ENCODE measurements at places on chromosomes 6 and 20. TPM values are rescaled to one million over a fixed set of nuclear protein-coding genes. Genes with fewer than 3 reads are reported as not detected.

GRCh38 chr20:33539129-33539528 is 49.2 kb downstream of the CBFA2T2 start:
- H3K36me3 ChIP-seq: peaks cover 3% of the 10 kb centered on the region
- no peaks in the 10 kb centered on the region for H3K27me3 ChIP-seq
- DNase-seq: no peak
- H3K4me1 ChIP-seq: no peaks in the 10 kb centered on the region

GRCh38 chr6:161037873-161038228 is 46.3 kb downstream of the MAP3K4 start:
- DNase-seq: no peak
- no peak overlapping the region for H3K27ac ChIP-seq
- no peaks in the 10 kb centered on the region for H3K4me1 ChIP-seq
- no peaks in the 10 kb centered on the region for H3K27me3 ChIP-seq
- peaks cover 29% of the 10 kb centered on the region for H3K36me3 ChIP-seq

GRCh38 chr20:45206725-45207124 is at the start of gene SEMG1:
Gene SEMG1, plus strand, starts transcription at chr20:45207033. Its CDS starts 21 bp downstream, at chr20:45207054.
- H3K27ac ChIP-seq: no peak within 1 kb of the TSS
- peaks cover 30% of the 10 kb centered on the region for H3K27me3 ChIP-seq
- no peaks in the 10 kb centered on the region for H3K36me3 ChIP-seq
- H3K4me1 ChIP-seq: no peaks in the 10 kb centered on the region

ZFP57 gene
- total RNA-seq: not detected

- H3K27me3 ChIP-seq: no peaks in the 10 kb centered on the region
- no peaks in the 10 kb centered on the region for H3K36me3 ChIP-seq
- DNase-seq: no peak
- H3K27ac ChIP-seq: no peak overlapping the region
Measured at GRCh38 chr6:139944976-139945375, 570.5 kb upstream of the CITED2 start.

SCRT2 gene
- total RNA-seq: not detected

ZNF391 gene
- total RNA-seq: 1.1 TPM

DNA sequence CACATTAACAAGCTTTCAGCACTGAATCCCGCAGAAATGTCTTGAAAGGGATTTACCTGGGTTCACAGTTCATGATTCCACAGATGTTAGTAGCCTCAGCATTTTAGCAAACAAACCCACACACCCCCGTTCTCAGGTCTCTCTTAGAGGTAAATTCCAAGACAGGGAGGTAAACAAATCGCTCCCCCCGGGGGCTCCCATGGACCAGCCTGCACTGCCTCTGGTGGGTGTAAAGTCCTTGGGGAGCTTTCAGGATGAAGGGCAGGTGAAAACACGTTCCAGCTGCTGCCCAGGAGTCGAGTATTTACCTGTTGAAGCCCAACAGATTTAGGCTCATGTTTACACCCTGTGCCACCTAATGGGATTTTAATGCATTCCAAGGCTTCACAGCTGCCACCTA is 187.0 kb upstream of the FOXQ1 start:
- H3K27ac ChIP-seq: no peak overlapping the region
- DNase-seq: no peak
- no peaks in the 10 kb centered on the region for H3K4me1 ChIP-seq
- H3K27me3 ChIP-seq: no peaks in the 10 kb centered on the region
- H3K36me3 ChIP-seq: no peaks in the 10 kb centered on the region

- no peak for DNase-seq
- no peaks in the 10 kb centered on the region for H3K36me3 ChIP-seq
- H3K4me3 ChIP-seq: no peak overlapping the region
- peaks cover 90% of the 10 kb centered on the region for H3K4me1 ChIP-seq
Measured at GRCh38 chr6:90468080-90468479, 118.8 kb downstream of the MAP3K7 start.

MEP1A gene
- total RNA-seq: not detected

DNA sequence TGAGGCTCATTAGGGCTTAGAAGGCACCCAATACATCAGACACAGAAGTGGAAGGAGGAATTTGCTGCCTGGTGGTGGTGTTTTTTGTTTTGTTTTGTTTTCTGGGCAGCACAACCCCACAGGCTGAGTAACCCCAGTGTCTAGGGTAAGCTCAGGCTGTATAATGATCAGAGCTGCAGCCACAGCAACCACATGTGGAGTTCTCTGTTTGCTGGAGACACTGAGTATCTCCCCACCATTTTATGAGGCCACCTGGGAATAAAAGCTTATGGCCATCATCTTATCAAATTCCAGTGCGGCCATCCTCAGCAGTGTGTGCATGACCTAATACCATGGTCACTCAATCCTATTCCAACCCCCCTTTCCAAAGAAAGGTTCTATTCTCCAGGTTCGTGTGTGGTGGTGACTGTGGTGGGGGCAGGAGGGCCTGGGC is 3.4 kb upstream of the DLL1 start:
- no peak for DNase-seq
- H3K36me3 ChIP-seq: no peaks in the 10 kb centered on the region
- peaks cover 63% of the 10 kb centered on the region for H3K27me3 ChIP-seq
- no peak overlapping the region for H3K27ac ChIP-seq
- peaks cover 51% of the 10 kb centered on the region for H3K4me1 ChIP-seq
- no peak overlapping the region for H3K4me3 ChIP-seq

DNA sequence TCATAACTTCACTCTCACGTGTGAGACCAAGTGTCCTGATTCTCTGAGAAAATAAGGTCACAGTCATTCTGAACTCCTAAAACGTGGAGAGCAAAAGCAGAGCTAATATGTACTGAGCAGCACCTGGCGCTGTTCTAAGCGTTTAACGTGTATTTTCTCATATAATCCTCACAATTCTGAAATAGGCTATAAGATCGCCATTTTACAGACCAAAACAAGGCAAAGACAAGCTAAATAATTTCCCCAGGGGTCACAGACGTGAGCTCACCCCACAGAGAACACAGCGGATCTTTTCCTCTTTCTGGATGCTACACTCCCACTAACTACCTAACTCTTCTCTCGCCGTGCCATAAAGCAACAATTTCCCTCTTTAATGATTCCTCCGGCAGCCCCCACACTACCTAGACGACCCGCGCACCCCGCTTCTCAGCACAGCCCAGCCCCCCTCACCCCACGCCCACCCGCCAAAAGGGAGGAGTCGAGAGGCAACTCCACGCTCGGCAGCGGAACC is 636 bp downstream of the SUPT3H start:
- H3K4me1 ChIP-seq: peaks cover 18% of the 10 kb centered on the region
- peak overlapping the region; percentile 98 for H3K4me3 ChIP-seq
- H3K27me3 ChIP-seq: no peaks in the 10 kb centered on the region
- DNase-seq: no peak
- peaks cover 2% of the 10 kb centered on the region for H3K36me3 ChIP-seq
- H3K27ac ChIP-seq: peak overlapping the region; percentile 100

DNA sequence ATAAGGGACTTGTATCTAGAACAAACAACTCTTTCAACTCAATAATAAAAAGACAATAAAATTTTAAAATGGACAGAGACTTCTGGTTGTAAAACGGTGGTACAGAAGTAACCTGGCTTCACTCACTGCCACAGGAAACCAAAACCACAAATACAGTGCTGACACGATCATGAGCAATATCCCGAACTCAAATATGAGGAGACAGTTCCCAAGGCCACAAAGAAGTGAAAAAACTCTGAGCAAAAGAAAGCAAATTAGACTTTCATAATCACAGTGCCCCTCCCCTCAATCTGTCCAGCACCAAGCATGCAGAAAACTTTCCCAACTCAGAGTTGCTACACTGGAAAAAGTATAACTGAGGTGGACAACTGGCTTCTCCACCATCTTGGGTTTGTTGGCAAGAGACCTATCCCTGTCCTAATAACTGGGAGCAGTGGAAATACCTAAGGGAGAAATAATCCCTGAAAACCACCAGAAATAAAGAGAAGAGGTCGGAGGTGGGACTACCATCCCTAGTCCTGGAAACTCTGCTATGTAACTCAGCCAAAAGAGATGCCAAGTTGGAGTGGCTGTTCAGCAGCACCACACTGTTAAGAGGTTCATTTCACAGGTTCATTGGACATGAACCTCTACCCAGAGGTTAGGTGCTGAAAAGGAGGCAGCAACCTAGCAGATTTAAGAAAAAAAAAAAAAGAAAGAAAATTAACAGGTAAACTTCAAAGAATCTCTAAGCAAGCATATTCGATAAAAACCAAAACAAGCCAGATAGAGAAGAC is 55.5 kb downstream of the REV3L start:
- H3K27me3 ChIP-seq: no peaks in the 10 kb centered on the region
- peak overlapping the region; percentile 44 for H3K4me3 ChIP-seq
- H3K4me1 ChIP-seq: peaks cover 30% of the 10 kb centered on the region
- peak overlapping the region; percentile 47 for H3K27ac ChIP-seq

DNA sequence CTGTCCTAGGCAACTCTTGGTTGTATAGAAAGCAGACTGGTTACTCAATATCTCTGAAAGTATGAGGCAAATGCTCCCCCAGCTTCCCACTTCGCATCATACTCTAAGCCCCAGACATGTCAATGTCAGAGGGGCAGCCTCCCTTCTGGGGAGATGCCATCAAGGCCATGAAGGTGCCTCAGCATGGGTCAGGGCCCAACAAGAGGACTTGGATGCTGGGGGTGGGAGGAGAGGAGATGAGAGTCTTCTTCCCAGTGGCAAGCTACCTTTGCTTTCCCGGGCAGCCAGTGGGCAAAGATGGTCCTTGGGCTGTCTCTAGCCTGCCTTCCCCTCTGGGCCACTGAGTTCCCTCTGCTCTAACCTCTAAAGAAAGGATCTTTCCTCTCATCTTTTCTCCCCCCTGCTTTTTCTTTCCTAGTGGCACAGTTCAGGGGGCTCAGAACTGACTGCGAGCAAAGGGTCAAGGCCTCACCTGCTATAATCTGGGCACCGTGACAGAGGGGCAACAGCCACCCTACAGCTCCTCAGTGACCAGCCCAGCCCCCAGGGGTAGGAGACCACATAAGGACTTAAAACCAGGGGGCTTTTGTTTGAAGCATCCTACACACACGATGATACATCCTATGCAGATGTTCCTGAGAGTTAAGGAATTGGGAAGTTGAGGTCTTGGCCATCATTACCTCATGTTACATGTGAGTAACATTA is 26.2 kb downstream of the MOCS1 start:
- no peaks in the 10 kb centered on the region for H3K36me3 ChIP-seq
- H3K27ac ChIP-seq: no peak overlapping the region

DNA sequence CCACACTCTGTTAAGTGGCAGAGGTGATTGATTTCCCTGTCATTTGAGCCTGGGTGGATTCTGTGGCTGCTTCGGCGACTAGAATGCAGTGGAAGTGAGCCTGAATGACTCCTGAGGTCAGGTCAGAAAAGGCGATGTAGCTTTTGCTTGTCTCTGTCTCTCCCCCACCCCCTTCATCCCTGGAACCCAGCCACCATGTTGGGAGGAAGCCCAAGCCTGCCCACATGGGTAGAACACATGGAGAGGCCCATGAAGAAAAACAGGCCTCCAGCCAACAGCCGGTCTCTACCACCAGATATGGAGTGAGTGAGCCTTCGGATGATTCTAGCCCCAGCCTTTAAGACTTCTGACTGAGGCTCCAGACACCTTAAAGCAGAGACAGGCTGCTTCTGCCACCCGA is 181.0 kb downstream of the TFAP2C start:
- H3K4me3 ChIP-seq: no peak overlapping the region
- no peak overlapping the region for H3K27ac ChIP-seq
- DNase-seq: no peak

Measured in activated CD8-positive, alpha-beta T cell treated with anti-CD3 and anti-CD28 coated beads, Interleukin-2, amount 10 ng/mL, durations not matched to agents 7 days and 5 days (primary cell).